ENCODE measurements at places on chromosomes 7 and 10.

DNA sequence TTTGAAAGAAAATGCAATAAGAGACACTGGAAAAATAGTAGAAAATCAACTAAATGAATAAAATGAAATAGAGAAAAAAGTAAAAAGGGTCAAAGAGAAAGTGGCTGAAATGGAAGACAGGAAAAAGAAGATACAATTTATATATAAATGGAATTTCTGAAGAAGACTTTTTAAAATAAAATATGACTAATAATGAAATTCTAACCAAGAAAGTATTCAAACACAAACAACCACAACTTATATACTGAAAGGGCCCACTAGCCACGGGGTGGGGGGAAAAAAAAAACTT lies 232.1 kb downstream of the IMMP2L start:
- DNase-seq, result no peak

- DNase-seq, result no peak
Measured at GRCh38 chr7:100863406-100863950, 3.7 kb upstream of the TRIP6 start.

DNA sequence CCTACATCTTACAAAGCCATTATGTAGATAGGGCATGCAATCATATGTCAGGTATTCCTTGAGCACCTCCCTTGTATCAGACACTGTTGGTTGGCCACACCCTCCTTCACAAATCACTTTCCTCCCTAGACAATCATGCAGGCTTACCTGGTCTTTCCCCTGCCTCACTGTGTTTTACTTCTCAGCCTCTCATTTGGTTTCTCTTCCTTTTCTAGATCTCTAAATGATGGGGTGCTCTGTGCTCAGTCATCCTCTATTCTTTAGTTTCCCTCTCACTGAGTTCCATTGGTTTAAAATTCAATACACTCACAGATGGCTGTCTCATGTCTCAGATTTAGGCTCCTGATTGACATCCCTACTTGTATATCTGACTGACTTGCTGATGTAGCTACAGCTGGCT lies 31.4 kb downstream of the ANK3 start:
- no peak for DNase-seq

DNA sequence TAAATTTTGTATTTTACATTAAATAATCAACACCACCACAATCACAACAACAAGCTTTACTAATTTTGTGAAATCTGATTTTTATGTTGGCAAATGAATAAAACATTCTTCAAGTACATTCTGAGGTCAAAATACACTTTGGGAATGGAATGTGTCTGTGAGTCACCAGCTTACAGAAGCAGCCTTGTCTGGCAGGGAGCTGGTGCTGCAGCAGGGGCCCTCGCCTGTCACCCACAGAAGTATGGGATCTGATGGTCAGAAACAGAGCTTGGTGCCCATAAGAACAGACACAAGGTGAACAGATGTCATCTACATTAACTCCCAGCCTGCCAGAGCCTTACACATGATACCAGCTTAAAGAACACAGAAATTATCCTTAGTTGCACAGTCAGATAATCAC lies 496.9 kb downstream of the CCSER2 start:
- DNase-seq, result no peak

GRCh38 chr7:75900617-75901315 lies 14.2 kb upstream of the POR start:
- DNase-seq, result no peak

GRCh38 chr10:31419394-31420063 lies 100.5 kb downstream of the ZEB1 start:
- no peak for DNase-seq

GRCh38 chr10:71388583-71389310 lies 8.0 kb upstream of the CDH23 start:
- no peak for DNase-seq

- no peak for DNase-seq
Measured at GRCh38 chr10:128074589-128074988, 51.6 kb downstream of the MKI67 start.

DNA sequence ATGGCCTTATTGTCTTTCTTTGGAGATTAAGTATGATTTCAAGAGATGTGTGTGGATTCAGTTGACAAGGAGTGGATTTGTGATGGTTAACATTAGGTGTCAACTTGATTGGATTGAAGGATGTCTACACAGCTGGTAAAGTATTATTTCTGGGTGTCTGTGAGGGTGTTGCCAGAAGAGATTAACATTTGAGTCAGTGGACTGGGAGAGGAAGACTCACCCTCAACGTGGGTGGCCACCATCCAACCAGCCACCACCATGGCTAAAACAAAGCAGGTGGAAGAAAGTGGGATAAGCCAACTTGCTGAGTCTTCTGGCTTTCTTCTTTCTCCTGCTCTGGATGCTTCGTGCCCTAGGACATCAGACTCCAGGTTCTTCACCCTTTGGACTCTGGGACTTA lies 76.1 kb downstream of the GPR37 start:
- no peak for DNase-seq

GRCh38 chr7:69967689-69968450 lies 369.6 kb downstream of the AUTS2 start:
- no peak for DNase-seq

GRCh38 chr10:119252051-119252465 lies 44.7 kb downstream of the GRK5 start:
- no peak for DNase-seq

DNA sequence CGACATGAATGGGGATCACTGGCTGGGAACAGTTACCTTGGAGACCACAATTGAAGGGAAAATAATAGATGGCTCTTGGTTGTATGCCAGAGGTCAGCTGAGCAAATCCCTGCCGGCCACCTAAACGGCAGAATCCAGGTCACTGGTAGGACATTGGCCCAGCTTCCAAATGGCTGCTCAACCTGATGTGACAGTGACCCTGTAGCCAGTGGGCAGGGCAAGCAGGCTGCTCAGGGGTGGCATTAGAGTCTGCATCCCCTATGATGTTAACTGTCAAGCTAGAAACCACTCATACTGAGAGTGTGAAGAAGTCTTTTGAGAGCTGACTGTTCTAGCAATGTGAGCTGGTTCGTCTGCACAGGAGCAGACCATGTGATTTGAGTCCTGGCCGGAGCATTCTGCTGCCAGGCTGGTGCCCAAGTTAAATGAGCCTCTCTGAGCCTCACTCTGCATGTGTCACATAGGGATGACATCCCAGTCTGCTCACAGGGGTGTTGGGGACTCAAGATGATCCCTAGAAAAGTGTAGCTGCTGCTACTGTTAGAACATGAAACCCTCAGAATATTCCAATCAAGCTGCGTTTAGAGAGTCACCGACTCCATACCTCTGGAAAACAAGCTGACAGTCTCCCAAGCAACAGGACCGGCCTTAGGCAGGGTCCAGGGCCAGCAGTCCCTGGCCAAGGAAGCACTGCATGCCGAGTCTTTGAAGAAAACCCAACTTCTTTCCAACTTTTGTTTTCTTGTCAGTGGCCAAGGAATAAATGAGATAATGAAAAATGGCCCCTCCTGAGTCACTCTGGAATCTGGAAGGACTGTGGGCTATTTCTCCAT lies 69.7 kb downstream of the VWA2 start:
- DNase-seq, result no peak

- no peak for DNase-seq
Measured at GRCh38 chr10:132735923-132736391, 50.0 kb downstream of the NKX6-2 start.

- DNase-seq, result no peak
Measured at GRCh38 chr7:45146531-45147379, 10.8 kb upstream of the RAMP3 start.

DNA sequence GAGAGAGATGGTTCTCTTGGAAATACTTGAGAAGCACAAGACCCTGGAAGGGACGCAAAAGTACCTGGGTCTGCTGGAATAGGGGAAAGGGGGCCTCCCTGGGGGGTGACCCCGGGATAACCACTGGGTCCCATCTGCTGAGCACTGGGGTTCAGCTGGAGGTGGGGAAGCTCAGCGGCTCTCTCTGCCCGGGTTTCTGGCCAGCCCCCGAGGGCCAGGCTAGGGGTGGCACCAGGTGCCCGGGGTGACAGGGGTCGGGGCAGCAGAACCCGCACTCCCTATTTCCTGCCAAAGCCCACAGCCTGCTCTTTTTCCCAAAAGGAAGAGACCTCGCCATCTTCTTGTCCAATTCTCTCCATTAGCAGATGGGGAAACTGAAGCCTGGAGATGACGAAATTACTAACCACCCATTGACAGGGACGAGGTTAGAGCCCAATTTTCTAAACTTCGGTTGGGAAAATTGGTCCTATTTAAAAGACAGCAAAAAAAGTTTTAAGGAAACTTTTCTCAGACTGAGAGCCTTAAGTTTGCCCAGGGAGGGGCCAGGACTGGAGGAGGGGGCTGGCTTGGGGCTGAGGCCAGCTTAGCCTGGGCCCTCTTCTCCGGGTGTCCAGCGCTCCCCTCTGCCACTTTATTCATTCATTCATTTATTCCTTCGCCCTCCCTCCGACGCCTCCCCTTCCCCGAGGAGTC lies 17.8 kb upstream of the GATA3 start:
- DNase-seq, result no peak

DNA sequence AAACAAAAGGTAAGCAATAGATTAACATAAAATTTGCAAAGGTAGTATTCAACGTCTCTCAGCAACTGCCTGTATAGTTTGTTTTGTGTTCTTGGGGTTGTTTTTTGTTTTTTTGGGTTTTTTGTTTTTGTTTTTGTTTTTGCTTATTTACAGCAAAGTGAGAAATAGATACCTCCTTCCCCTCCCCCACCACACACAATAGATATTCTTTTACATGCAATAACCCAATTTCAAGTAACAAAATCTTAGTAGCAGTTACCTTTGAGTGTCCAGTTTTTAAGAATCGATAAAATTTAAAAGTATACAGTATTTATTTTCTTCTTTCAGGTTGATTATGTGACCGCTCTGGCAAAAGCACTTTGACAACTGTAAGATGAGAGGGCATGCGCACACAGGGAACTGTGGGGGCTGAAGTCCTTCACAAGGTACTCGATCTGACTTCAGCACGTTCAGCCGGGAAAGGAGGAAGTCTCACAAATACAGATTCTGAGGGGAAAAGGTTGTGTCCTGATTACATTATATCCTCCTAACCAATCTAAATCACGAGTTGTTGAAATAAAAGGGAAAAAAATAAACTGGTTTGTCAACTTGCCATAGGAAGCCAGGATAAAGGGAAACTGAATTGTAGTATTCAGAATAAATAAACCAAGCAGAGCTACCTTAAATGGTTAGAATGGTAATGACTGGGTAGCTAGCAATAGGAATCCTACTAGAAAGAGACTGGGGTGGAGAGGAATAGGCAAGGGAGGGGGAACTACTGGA lies 47.8 kb downstream of the CPEB3 start:
- no peak for DNase-seq

- no peak for DNase-seq
Measured at GRCh38 chr10:22156750-22157149, 61.1 kb downstream of the EBLN1 start.

DNA sequence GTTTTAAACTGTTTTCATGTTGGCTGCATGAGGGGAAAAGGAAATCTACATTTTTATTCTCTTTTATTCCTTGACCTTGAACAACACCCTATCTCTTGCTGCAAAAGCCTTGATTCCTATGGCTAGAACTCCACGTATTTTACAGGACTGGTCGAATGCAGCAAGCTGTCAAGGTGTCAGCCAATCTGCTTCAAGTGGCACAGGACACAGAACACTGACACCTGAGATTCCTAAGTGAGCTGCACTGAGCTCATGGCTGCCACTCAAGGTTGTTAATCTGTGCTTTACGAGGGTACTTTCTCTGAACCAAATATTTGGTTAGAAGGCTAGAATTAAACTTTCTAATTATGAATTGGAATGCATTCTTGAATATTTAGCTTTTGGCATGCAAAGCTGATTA lies 349.7 kb upstream of the COBL start:
- no peak for DNase-seq

GRCh38 chr7:69419934-69420333 lies 178.3 kb upstream of the AUTS2 start:
- DNase-seq, result no peak

DNA sequence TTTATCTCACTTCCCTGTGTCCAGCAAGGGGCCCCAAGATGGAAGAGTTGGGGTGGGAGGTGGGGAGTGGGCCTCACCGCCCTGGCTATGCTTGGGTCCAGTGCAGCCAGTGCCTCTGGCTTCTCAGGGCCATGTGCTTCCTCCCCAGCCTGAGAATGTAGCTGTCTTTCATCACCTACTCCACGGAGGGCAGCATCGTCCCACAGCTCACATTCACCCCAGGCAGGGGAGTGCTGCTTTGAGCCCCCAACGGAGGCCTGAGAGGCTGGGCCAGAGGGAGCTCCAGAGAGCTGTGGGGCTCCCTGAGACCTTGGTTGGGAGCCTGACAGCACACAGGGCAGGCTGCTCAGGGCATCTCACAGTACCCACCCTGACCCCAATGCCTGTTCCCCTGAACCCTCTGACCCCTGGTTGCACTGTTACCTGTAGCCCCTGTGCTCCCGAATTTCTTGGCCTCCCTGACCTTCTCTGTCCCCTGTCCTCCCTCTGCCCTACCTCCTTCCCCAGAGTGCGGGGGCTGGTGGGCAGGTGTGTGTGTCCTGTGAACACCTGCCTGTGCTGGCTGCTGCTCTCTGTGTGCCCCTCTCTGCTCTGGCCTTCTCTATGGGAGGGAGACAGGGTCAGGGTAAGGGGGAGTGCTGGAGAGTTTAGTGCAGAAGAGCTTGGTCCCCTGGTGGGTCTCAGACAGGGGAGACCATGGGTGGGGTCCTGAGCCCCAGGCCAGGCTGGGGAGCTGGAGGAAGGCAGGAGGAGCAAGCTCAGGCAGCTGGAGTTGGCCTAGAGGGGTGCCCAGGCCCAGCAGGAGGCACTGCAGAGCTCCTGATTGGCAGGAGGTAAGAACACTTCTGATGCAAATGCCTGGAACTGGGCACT lies 19.6 kb upstream of the ZNF488 start:
- DNase-seq, result no peak

- DNase-seq, result no peak
Measured at GRCh38 chr10:85936161-85936560, 430.4 kb downstream of the GRID1 start.

DNA sequence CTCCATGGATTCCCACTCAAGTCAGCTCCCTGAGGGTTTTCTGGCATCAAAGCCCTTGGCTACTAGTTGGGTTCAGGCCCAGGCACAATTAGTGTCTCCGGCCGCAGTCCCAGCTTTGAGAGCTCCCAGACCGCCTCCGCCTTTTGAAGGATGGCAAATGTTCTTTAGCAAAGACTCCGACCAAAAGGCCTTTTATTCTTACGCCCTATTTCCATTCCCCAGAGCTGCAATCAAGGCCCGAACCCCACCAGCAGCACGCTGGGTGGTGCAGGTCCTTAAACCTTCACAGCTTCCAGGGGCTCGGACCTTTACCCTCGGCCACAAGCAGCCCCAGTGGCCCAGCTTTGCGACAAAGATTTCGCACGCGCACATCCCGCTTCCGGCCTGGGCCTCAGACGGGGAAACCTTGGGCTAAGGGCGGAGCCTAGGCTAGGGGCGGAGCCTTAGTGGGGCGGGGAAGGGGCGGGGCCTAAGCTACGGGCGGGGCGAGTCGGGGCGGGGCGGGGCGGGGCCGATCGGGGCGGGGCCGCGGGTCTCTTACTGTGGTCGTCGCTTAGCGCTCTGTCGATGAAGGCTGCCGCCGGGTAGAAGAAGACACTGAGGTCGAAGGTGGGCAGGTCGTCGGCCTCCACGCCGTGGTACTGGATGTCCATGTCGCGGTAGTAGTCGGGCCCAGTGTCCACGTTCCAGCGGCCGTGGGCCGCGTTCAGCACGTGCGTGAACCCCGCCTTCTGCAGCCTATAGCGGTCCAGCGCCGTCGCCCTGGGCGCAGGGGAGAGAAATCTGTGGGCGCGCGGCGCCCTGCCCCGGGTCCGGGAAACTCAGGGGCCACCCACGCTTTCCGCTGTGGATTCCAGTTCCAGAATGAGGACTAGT lies 68.0 kb upstream of the SAMD8 start:
- DNase-seq, result peak; percentile 5
